ENCODE measurements at places on chromosomes 7 and 10. TPM values are rescaled to one million over a fixed set of nuclear protein-coding genes. Genes with fewer than 3 reads are reported as not detected.

GRCh38 chr10:75902816-75903215 lies 471.4 kb downstream of the LRMDA start:
- DNase-seq = no peak

DNA sequence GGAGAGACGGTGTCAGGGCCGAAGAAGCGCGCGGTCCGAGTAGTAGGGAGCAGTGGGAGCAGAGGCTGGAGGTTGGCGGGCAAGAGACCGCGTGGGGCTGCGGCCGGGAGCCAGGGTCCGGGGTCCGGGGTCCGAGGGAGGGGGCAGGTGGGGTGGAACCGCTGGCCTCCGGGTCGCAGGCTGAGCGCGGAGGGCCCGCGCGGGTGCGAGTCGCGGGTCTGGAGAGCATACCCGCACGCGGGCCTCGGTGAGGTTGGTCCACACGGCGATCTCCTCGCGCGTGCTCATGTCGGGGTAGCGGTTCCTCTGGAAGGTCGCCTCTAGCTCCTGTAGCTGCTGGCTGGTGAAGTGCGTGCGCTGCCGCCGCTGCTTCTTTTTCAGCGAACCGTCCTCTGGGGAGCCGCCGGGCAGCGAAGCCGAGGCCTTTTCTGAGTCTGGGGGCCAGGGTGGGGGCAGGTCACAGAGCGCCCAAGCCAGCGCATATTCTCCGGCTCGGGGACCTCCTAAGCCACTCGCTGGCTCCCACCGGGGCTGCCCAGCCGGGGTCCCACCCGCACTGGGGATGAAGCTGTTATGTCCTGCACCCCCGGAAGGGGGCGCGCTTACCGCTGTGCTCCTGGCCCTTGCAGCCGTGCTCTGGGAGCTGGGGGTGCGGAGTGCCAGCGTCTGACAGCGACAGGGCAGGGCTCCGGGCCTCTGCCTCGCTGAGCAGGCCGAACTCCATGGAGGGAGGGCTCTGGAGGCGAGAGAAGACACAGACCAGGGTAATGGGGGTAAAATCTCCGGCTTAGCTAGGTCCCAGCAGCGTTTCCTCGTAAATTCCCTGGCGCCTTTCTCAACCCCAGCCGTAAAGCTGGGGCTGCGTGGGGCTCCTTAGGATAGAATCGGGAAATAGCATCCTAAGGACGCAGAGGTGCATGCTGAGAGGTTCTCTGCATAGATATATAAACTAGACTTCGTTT lies 5.5 kb downstream of the ELOVL3 start:
- DNase-seq = no peak

DNA sequence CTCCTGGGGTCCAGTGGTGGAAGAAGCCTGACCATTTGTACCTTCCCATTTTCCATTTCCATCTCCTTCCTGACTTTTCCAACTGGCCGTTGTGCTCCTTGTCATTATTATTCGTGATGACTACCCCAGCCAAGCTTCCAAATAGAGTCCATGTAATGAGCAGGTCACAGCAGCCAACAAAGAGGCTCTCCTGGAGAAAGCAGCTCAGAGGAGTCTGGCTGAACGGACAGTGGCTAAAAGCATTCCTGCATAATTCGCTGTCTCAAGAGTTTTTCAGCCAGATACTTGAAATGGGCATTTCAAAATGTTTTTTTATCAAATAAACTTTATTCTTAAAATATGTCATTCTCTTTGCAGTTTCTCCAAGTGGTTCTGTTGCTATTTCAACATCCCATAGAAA lies 458.6 kb downstream of the INHBA start:
- no peak for DNase-seq

DNA sequence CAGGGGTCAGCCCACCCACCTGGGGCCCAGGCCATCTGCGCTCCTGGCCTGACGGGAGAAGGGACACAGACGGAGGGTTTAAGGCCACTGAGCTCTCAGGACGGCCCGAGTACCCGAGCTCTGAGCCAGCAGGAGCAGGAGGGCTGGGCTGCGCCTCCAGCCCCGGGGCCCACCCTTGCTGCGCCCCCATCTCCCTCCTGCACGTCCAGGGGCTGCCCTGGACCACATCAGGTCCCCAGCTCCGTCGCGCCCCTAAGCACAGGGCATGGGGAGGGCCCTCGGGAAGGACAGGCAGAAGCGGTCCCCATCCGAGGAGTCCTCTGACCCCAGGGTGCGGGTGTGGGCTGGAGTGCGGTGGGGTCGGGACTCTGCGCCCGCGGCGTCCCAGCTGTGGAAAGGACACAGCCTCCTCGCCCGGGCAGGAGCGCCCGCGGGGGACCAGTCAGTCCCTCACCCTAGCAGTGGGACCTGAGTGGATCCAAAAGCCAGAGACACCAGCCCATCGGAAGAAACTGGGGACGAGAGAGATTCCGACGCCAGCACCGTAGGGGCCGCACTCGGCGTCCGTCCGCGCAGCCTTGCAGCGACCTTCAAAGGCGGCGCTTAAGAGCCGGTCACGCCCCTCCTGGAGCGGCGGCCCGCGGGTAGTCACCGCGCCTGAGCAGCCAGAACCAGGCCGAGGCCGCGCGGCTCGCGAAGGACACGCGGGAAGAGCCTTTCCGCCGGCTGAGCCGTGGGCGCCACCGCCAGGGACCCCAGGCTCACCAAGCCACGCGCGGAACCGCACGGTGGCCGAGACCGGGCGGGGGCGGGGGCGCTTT lies 15.9 kb downstream of the CAMK2B start:
- DNase-seq = peak; percentile 40

GRCh38 chr7:106563466-106564150 lies 97.3 kb downstream of the CCDC71L start:
- no peak for DNase-seq

DNA sequence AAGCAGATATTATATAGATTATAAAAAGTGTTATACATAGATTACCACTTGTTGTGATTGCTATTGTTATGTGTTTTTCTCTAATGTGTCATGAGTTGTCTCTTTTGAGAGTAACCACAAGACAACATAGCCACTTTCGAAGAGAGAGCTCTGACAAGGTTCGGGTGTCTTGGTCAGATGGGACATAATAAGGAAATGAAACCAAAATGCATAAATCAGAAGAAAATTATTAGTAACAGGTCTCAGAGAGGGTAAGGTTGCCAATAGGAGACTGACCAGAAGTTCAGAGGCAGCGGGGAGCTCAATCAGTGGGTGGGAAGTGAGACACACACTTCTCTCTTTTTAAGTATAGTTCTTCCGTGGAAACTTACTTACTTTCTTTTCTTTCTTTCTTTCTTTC lies 639.2 kb upstream of the POT1 start:
- DNase-seq = no peak

DNA sequence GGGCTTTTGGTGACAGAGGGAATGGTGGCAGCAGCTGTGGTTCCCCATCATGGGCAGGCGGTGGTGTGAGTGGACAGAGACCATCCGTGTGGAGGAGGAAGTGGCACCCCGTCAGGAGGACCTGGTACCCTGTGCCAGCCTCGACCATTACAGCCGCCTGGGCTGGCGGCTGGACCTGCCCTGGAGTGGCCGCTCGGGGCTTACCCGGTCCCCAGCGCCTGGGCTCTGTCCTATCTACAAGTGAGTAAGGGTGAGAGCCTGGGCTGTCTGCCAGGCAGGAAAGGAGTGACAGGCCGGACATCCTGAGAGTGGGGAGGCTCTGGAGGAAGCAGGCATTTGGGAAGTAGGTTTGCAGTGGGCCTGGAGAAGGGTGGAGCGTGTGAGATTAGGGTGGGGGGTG lies 2.9 kb upstream of the ZNF467 start:
- DNase-seq = peak; percentile 63

Gene ZNF25
- polyA plus RNA-seq = 12.0 TPM

- no peak for DNase-seq
These were observed 120.1 kb upstream of the PRR15 start for GRCh38 chr7:29443552-29443951.

DNA sequence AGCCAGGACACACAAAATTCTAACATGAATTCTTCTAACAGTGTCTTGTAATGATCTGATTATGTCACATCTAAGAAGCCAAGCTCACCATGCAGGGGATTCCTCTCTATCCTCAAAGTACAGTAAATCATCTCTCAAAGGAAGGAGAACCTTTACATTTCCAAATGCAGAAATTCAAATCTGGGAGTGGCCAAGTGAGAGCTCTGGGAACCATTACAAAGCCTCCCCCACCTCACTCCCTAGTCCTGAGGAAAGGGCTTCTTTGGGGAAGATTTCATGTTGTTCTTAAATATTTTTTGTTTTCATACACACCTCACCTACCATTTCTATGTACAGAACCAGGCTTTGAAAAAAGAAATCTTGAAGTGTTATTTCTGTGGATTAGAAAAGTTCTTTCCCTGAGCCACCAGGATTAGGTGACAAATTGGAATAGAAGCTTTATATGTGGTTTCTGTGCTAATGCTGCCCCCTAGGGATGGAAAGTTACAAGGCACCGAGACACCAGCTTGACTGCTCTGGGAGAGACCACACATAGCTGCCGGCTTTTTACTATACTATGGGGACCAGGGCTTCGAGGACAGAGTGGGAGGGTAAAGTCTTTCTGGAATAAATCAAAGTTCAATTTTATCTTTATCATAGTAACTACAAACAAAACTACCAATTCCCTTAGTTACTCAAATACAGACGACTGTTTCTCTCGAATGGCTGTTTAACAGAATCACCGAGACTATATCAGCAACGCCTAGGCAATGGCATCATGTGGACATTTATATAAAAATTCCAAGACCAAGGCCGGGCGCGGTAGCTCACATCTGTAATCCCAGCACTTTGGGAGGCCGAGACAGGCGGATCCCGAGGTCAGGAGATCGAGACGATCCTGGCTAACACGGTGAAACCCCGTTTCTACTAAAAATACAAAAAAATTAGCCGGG lies 116.1 kb downstream of the RNF216 start:
- DNase-seq = peak; percentile 94

Gene STAG3
- 22.7 TPM for polyA plus RNA-seq

DNA sequence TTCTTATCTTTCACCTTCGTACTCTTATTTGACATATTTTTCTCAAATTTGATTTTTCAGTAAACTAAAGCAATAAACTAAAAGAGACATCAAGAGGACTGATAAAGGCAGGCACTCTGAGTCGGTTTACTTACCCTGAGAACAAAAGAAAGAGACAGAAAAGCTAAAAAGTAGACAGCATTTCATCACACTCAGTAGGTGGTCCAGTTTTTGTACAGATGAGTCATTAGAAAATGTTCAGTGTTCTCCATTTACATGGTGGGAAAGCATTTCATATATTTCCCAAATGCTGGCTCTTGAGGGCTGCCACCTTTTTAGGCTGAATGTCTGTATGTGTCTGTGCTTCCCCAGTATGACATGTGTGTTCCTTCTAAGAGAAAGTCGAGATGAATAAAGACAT lies 52.7 kb downstream of the NHLRC2 start:
- DNase-seq = no peak

- no peak for DNase-seq
These were observed 69.6 kb downstream of the NT5C2 start for GRCh38 chr10:103123282-103124024.

- no peak for DNase-seq
These were observed 44.2 kb upstream of the SLC35G1 start for GRCh38 chr10:93849593-93849992.

DNA sequence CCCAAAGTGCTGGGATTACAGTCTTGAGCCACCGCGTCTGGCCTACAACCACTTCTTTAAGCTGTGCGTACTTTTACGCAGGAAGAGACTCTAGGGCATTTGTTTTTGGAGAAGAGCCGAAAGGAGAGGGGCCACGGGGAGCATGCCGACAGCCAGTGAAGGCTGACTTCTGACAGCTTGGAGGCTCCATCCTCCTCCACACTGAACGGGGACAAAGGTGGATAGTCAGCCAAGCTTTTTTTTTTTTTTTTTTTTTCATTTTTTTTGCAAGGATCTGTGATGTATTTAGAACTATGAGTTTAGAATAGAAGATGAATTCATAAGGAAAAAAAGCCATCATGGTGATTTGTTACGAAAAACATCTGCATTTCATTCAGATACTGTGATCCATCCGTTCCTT lies 221.7 kb downstream of the ARHGAP21 start:
- DNase-seq = peak; percentile 88

Gene PON3
- polyA plus RNA-seq = 8.1 TPM

GRCh38 chr7:130719541-130719940 lies 14.5 kb downstream of the KLF14 start:
- DNase-seq = no peak

- DNase-seq = peak; percentile 33
These were observed 19.0 kb downstream of the SRI start for GRCh38 chr7:88200789-88201188.

- DNase-seq = no peak
These were observed 88.0 kb downstream of the ARHGAP22 start for GRCh38 chr10:48516911-48517310.

GRCh38 chr10:114402233-114402632 lies 2.1 kb downstream of the AFAP1L2 start:
- DNase-seq = no peak

- no peak for DNase-seq
These were observed 33.9 kb downstream of the RCC1L start for GRCh38 chr7:75039709-75040108.

Gene FOXI2
- 0.50 TPM for polyA plus RNA-seq

- peak; percentile 74 for DNase-seq
These were observed 236.3 kb upstream of the PLXDC2 start for GRCh38 chr10:19579761-19580545.

DNA sequence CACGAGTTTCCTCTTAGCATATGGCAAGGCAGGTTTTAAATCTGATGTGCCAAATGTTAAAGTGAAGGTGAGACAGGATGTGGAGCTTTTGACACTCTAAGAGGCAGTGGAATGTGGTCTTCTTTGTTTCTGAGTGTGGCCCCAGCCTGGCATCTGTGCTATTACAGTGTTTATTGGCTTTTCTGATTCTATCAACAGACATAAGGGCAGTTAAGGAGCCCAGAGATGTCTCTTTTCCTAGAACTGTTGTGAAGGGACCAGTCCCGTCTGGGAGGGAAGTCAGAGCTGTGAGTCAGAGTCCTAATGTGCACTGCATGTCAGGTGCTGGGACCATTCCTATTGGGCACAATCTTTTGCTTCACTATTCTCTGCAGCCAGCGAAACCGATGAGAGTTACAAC lies 32.5 kb downstream of the TRUB1 start:
- DNase-seq = no peak

GRCh38 chr10:70140297-70140696 lies 6.2 kb downstream of the TYSND1 start:
- no peak for DNase-seq

DNA sequence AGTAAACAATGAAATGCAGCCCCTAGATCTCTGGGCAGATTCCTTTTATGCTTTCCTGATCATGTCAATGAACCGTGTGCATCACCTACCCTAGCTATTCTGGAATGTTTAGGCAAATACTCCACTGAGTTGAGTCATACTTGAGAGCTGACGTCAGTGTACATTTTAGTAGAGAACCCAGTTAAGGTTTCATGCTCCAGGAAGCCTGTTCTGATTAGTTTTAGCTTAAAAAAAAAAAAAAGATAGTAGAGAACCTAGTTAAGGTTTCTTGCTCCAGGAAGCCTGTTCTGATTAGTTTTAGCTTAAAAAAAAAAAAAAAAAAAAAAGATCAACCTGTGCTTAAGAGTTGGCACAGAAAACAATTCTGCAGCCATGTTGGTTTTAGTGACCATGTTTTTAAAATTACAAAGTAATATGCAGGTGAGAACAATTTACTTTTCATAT lies 3.7 kb upstream of the MCU start:
- DNase-seq = peak; percentile 76

Gene PTPRN2
- polyA plus RNA-seq = 2.2 TPM

All from muscle of back (tissue), 13 donors.